ENCODE measurements at places on chromosomes 5 and 9.

- DNase-seq: no peak
Measured at GRCh38 chr5:65262096-65262495, 219.6 kb downstream of the ADAMTS6 start.

DNA sequence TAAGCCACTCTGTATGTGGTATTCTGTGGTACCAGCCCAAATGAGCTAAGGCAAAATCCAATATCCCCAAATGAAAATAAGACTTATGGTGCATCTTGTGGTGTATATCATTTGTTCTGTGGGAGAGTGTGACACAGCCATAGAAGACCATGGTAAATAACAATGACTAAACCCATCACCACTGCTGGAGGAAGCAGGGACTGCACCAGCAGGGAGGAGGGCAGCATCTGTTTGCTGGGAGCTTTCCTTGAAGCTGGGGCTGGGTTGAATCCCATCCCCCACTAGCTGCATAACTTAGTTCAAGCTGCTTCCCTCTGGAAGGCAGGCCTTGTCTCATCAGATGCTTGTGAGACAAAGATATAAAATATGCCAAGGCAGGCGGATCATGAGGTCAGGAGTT lies 14.2 kb downstream of the GADD45G start:
- DNase-seq: peak; percentile 26

DNA sequence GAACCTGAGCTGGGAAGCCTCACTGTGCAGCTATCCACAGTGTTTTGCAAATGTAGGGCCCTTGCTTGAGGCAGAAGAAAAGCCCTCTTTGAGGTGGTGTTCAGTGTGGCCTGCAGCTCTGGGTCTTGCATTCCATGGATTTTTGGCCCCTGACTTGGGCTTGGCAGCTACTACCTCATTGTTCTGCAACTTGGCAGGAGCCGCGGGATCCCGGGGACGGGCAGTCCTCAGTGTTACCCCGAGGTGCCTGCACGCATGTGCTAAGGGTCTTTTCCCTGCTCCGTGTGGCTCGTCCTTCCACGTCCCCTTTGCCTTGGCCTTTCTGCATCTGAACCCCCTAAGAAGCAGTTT lies 39.8 kb downstream of the NEK6 start:
- DNase-seq: no peak

DNA sequence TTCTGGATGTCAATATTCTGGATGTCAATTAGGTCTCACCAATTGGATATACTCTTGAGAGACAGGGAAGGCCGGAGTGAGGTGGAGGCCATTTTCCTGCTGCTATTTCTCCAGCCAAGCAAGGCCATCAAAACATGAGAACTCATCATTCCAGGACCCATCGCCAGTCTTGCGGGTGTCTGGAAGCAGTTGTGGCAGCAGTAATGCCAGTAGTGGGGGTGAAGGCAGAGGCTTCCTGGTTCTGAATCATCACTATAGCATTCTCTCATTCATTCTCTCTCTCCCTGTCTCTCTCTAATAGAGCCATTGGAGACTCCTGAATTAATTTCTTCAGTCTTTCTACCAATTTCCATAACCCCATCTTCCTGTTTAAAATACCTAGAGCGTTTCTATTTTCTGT lies 71.8 kb downstream of the EGFLAM start:
- no peak for DNase-seq

DNA sequence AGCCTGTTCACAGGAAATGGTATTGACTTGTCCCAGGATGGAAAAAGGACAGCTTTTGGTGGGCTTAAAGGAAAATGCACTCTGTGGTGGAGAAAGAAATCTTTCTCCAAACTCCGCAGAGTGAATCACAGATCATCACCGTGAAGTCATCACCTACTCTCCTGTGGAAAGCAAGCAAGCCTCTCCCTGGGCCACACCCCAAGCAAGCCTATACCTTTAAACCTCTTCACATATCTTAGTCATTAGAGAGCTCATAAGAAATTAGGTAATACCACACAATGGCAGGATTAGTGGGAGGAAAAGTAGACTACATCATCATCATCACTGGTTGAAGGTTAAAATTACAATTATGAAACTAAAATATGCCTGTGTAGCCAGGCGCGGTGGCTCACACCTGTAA lies 23.2 kb downstream of the TLE1 start:
- DNase-seq: no peak

DNA sequence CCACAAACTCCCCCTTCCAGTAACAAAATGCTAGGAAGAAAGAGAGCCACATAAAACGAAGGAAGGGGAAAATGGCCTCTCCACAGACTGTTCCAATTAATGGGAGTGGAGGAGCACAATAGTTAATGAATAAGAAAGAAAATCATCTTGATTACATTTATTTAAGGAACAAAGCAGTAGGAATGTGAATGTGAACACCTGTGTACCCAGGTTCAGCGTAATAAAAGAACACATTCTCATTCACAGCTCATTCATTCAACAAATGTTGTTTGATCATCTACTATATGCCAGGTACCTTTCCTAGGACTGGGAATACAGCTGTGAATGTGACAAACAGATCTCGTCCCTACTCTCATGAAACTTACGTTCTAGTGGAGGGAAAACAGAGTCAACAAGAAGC lies 35.7 kb downstream of the SIL1 start:
- DNase-seq: no peak

DNA sequence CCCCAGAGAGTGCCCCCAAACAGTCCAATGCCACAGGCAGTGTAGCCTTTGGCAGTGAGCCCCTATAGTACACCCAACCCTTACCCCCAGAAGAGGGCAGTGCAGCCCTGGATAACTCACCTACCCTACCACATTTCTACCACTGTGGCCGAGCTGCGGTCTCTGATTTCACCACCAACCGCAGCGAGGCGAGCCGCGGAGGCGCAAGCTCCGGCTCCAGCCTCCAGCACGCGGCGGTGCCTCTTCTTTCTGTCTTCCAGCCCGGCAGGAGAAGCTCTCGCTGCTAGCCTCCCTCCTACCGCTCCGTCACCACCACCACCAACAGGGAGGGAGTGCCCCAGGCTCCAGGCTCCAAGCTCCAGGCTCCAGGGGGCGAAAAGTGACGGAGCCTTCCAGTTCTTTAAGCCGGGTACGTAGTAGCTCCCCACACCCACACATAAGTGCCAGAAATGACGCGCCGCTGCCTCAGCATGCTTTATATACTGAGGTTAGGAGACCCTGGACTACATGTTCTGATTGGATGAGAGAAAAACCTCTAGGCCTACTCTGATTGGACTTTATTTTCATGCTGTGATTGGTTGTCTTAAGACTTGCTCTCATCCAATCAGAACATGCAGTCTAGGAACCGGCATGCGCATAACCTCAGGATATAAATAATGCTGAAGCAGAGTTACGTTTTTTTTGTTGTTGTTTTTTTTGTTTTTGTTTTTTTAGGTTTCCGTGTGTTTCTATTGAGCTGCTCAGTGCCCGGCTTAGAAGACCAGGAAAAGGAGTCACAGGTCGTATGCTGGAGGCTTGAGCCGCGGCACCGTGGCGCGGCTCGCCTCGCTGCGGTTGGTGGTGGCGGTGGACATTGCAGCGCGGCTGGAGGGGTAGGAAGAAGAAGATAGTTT lies at the start of gene PCAT7:
Gene PCAT7 (plus strand): TSS at position 645 of the 893 bp plus-strand sequence.
- peak; percentile 83 for DNase-seq

- DNase-seq: peak; percentile 43
Measured at GRCh38 chr5:79829260-79829659, 139.6 kb downstream of the CMYA5 start.

DNA sequence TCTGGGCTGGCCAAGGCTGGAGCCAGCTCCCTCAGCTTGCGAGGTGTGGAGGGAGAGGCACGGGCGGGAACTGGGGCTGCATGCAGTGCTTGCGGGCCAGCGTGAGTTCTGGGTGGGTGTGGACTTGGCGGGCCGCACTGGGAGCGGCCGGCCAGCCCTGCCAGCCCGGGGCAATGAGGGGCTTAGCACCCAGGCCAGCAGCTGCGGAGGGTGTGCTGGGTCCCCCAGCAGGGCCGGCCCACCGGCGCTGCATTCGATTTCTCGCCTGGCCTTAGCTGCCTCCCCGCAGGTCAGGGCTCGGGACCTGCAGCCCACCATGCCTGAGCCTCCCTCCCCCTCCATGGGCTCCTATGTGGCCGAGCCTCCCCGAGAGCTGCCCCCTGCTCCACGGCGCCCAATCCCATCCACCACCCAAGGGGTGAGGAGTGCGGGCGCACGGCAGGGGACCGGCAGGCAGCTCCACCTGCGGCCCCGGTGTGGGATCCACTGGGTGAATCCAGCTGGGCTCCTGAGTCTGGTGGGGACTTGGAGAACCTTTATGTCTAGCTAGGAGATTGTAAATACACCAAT lies 302.6 kb upstream of the ADAMTS16 start:
- no peak for DNase-seq

DNA sequence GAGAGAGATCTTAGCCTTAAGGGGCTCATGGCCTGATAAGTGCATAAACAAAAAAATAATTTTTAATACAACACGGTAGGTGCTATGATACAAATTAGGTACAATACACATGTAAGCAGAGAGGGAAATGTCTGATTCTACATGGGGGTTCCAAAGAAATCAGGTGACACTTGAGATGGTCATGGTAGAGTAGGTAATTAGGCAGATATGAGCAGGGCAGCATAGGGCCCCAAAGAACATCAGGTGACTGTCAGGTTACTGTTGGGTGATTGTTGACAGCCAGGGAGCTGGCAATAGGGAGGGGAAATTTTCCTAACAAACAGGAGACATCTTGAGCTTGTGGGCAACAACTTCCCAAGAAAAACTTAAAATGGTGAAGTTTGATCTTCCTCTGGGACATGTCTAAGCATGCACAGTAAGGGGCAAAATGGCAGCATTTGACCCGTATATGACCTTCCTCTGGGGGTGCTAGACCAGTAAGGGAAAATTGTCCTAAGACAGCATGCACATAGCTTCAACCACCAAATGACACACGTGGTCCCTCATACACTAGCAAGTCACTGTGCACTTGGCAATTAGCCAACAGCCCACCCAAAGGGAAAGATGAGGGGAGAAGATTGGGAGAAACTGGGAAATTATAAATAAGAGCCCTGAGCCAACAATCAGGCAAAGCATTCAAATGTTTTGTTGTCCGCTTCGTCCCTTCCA lies 37.3 kb upstream of the TENT4A start:
- DNase-seq: no peak

DNA sequence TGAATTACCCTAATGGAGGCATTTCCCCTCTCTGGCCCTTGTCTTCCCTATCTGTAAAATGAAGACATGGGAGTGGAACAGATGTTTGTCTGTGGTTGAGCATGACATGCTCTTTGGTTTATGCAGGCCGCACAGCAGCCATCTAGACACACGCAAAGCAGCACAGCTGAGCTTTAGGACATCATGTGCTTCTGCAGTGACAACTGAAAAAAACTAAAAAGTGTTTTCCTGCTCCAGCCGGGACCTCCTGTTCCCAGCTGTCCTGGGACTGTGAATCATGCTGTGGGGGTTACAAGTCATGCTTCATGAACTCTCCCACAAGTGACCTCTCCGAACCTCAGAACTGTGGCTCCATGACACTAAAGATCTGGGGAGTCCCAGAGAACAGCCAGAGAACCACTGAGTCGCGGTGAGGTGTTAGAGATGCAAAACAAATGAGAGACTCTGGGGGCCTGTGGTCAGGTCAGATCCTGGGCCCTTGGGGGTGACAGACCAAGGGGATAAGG lies 1.7 kb downstream of the SMIM3 start:
- DNase-seq: no peak

- DNase-seq: no peak
Measured at GRCh38 chr5:168552146-168552545, 23.0 kb downstream of the FBLL1 start.

DNA sequence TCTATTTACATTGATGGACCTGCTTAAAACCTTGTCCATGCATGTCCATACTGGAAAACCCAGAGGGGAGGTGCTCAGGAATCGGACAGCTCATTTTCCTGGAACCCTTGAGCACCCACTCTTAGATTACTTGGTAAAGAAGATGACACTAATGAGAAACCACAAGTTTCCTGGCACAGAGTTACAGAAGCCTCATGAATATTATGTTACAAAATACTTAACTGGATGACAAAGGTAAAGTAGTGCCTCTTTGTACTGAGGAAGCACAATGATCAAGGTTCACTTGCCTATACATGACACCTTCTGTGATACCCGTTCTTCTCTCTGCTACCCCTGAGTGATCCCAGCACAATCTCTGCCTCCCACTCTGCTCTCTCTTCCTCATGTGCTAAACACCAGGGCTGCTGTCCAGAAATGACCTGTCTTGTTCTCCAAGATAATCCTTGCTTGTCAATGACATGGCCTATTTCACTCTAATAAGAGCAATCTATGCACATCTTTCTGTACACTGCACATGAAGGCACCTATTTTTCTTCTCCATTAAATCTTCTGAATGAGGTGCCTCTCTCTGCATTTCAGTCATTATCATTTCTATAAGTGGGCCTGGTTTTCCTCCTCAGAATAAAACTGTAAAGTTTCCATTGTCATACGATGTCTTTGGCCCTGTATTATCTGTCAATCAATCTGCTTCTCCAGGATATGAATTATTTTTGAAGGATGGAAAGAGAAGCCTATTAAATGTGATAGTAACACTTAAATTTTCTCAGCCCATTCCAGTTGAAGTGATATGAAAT lies 684.0 kb upstream of the ACO1 start:
- DNase-seq: no peak

DNA sequence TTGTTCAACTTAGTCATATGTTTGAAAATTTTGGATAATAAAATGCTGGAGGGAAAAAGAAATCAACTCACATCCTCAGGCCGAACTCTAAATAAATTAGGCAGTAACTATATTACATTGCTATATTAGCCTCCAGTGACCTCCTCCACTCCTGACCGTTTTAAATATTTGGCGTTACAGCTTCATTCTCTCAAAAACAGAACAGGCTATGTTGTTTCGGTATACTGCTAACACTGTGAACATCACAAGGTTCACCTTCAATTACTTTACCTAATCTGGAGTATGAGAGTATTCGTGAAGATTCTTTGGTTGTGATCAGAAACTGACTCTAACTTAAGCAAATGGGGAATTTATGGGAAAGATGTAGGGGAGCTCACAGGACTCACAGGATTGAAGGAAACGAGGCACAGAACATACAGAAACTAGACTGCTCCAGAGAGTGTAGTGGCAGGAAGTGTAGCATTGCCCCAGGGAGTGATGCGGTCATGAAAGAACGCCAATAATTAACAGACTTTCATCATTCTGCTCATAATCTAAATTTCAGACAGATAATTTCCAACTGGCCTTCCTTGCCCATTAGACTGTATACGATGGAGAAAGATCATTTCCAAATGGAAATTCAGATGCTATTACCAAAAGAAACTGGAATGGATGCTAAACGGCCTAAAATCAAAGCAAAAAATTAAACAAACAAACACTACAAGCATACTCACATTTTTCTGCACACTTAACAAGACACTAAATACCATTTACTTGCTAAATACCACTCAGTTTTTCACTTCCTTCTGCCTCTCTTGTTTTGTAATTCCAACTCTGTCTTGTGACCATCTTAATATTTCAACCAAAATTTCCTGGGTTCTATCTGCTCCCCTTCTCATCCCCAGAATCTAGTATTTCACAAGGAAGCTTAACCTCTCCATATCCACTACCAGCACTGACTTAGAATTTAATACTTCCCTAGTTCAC lies 110.1 kb upstream of the LPAR1 start:
- DNase-seq: no peak
